ENCODE measurements at places on chromosomes 3 and 15. TPM values are rescaled to one million over a fixed set of nuclear protein-coding genes. Genes with fewer than 3 reads are reported as not detected.

The CACNA2D3 gene
- total RNA-seq, result not detected

The ACTRT3 gene
- 1.3 TPM for total RNA-seq

The TYRO3 gene
- 4.0 TPM for total RNA-seq

The P2RY13 gene
- total RNA-seq, result not detected

GRCh38 chr3:39146083-39146501, 7.3 kb downstream of the CSRNP1 start:
- no peak for DNase-seq

DNA sequence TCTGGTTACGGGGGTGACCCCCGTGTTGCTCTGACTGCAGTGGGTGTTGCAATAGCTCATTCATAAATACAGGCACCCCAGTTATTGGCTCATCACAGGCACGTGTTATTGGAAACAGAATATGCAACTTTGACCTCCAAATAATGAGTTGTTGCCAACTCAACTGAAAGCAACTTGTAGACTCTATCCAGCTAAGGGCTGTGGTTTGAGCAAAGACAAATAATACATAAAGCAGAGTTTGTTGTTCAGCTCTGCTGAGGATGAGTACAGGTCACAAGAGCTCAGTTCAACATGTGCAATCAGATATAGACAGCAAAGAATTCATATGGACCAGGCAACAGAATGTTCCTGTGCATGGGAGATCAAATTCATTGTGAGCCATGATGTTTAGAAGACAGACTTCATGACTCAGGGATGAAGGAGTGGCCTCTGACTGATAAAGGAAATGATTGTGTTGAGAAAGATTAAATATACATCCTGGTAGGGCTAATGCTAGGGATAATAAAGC, 87.6 kb upstream of the LRIG1 start:
- no peak for DNase-seq

DNA sequence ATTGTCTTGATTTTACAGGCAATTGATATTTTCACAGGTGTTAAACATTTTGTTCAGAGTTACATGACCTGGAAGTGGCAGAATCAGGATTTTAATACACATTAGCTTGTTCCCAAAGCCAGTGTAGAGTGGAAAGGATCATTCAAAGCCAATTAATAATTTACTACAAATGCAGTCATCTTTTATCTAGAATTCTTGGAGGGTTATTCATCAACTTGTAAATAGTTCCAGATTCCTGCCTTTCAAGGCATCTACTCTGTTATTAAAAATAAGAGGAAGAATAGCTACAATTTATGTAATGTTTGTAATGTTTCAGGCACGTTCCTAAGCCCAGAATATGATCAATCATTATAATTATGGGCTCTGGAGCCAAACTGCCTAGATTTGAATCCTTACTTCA, 358.5 kb downstream of the ZNF385D start:
- no peak for DNase-seq

GRCh38 chr3:10392244-10392643, 71.3 kb upstream of the SEC13 start:
- DNase-seq, result no peak

GRCh38 chr3:118781839-118782238, 252.8 kb downstream of the IGSF11 start:
- DNase-seq, result no peak

- DNase-seq, result no peak
Observed at GRCh38 chr3:60427109-60427508, 824.1 kb downstream of the FHIT start.

- DNase-seq, result no peak
Observed at GRCh38 chr3:108879915-108880314, 57.3 kb downstream of the TRAT1 start.

- no peak for DNase-seq
Observed at GRCh38 chr3:148728753-148729152, 31.1 kb downstream of the AGTR1 start.

GRCh38 chr3:111667621-111668239, 72.6 kb upstream of the ZBED2 start:
- DNase-seq, result peak; percentile 75

DNA sequence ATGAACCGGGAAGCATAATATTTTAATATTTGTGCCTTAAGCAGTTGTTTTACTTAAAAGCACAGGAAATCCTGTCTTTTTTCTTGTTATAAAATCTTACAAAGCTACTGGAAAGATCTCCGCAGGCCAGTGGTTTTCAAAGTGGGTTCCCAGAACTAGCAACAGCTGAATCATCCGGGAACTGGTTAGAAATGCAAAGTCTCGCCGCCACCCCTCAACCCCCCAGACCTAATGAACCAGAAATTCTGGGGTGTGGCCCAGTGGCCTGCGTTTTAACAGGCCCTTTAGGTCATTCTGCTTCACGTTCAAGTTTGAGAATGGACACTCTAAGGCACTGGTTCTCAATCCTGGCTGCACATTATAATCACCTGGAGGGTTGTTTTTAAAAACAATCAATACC, 74.7 kb downstream of the PDZRN3 start:
- DNase-seq, result no peak

DNA sequence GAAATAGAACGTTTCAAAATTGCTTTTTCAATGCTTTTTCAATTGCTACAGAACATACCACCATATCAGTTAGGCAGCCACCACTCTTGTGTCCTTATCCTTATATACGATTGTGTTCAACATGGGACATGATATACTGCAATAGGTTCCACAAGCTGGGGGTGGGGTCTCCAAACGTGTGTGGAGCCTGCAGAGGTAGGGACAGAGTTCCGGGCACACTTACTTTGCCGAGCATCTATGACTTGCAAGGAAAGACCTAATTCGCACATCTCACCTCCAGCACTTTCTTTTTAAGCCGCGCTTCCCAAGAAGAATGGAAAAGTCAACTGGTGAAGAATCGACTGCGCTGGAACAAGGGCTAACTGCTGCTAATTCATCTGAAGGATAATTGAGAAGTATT, 39.6 kb upstream of the SFMBT1 start:
- no peak for DNase-seq

- no peak for DNase-seq
Observed at GRCh38 chr3:190224863-190225692, 97.2 kb downstream of the CLDN1 start.

Measured in activated T-helper 2 cell treated with anti-CD3 and anti-CD28 coated beads, Interferon-gamma antibody, Interleukin-2, Interleukin-4, amounts not matched to agents 10 μg/mL and 5 μg/mL and 100 μg/mL, durations not matched to agents 14 hours and 24 hours and 36 hours (primary cell).